ENCODE measurements at places on chromosomes 11 and 22.

GRCh38 chr11:84398017-84398626, 1112.0 kb upstream of the CCDC90B start:
- no peak for DNase-seq

- DNase-seq = no peak
Observed at GRCh38 chr22:17370026-17370765, 936 bp downstream of the CECR2 start.

GRCh38 chr11:109696191-109696897, 274.4 kb downstream of the C11orf87 start:
- DNase-seq = no peak

- DNase-seq = no peak
Observed at GRCh38 chr11:68338051-68338780, 25.8 kb downstream of the LRP5 start.

GRCh38 chr11:1933416-1934334, 13.5 kb upstream of the MRPL23 start:
- DNase-seq = no peak

- DNase-seq = no peak
Observed at GRCh38 chr11:115363921-115364320, 140.3 kb downstream of the CADM1 start.

- DNase-seq = no peak
Observed at GRCh38 chr22:25109878-25110595, 89.6 kb upstream of the CRYBB3 start.
